ENCODE measurements at places on chromosomes 6 and 20.

GRCh38 chr6:25193460-25194171, 85.6 kb upstream of the CARMIL1 start:
- no peak for DNase-seq

GRCh38 chr20:46709459-46710152, at the start of gene SLC2A10:
TSS of gene SLC2A10 (plus strand) at chr20:46709649. CDS start at chr20:46709737, 88 bp downstream.
- no peak for DNase-seq

- DNase-seq: no peak
Observed at GRCh38 chr6:167400482-167401138, 75.7 kb downstream of the TTLL2 start.

DNA sequence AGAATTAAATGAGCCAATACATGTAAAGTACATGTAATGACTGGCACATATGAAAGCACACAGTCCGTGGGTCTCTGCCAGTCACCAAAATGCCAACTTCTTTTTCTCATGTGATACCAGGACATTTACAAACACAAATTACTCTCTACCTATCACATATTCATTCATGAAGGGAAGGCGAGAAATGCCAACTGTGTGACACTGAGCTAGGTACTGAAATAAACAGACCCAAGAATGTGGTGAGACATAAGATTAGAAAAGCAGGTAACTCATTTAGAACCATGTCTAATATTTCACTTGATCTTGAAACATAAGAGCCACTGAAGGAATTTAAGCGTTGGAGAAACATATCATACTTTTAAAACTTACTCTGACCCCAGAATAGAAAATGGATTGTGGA, 41.4 kb downstream of the HBS1L start:
- DNase-seq: no peak

GRCh38 chr20:44496976-44497375, 21.3 kb downstream of the TTPAL start:
- no peak for DNase-seq

GRCh38 chr6:138378463-138378862, 758 bp downstream of the SMIM28 start:
- no peak for DNase-seq

DNA sequence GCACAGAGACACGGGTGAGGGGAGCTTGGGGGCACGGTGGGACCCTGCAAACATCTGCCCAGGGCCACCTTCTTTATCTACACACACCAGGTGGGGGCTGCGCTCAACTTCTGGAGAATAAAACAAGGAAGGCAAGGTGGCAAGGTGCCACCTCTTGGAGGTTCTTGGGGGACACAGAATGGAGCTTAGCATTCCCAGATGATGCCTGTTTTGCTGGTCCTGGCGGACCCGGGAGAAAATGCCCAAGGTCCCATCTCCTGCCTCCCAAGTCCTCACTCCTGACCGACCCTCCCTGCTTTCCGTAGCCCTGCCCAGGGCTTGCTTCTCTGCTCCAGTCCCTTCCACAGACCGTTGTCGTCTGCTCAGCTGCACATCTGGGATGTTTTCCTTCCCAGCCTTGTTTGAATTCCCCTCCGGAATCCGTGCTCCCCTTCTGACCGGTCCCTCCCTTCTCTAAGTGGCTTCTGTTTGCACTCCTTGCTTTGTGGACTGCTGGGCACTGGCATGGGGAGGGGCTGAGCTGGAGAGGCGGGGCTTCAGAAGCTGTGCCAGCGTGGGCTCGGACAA, 13.1 kb downstream of the ITPR3 start:
- no peak for DNase-seq

GRCh38 chr20:11060423-11061185, 386.8 kb upstream of the JAG1 start:
- DNase-seq: no peak

GRCh38 chr6:117169781-117170281, 95.5 kb upstream of the VGLL2 start:
- no peak for DNase-seq

DNA sequence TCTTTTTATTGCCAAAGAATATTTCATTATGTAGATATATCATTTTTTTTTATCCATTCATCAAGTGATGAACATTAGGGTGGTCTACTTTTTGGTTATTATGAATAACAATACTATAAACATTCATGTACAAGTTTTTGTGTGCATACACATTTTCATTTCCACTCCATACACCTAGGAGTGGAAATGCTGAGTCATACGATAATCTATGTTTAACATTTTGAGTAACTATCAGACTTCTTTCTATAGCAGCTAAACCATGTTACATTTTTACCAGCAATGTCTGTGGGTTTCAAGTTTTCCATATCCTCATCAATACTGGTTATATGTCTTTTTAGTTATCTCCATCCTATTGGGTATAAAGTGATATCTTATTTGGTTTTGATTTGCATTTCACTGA, 65.7 kb downstream of the PRSS35 start:
- DNase-seq: no peak

- no peak for DNase-seq
Observed at GRCh38 chr20:24649787-24650490, 180.5 kb downstream of the SYNDIG1 start.

DNA sequence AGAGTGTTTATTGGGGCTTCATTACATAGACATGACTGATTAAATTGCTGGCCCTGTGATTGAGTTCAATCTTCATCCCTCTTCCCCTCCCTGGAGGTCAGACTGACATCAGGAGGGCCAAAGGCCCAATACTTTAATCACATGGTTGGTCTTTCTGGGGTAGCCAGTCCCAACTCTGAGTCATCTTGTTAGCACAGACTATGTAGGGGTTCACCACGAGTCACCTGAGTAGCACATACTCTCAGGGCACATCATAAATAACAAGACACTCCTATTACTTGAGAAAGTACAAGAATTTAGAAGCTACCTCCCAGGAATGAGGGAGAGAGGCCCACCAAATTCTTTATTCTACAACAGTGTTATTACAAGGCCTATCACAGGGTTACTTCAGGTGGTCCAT, 11.3 kb downstream of the GINS1 start:
- no peak for DNase-seq

DNA sequence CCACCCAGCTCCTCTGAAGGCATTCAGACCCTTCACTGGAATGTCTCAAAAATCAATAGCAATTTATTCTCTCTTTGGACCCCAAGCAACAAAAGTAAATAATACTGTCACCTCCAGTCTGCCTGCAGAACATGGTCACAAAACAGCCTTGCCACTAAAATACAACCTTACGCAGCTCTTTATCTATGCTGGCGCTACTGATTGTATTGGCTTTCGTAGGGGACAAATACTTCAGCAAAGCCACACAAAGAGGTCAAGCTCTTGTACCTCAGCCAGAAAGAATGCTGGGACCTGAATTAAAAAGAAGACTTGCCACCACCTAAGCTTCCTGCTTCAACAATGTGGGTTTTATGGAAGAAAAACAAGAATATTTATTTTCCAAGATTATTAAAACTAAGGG, 57.2 kb downstream of the PRKN start:
- no peak for DNase-seq

DNA sequence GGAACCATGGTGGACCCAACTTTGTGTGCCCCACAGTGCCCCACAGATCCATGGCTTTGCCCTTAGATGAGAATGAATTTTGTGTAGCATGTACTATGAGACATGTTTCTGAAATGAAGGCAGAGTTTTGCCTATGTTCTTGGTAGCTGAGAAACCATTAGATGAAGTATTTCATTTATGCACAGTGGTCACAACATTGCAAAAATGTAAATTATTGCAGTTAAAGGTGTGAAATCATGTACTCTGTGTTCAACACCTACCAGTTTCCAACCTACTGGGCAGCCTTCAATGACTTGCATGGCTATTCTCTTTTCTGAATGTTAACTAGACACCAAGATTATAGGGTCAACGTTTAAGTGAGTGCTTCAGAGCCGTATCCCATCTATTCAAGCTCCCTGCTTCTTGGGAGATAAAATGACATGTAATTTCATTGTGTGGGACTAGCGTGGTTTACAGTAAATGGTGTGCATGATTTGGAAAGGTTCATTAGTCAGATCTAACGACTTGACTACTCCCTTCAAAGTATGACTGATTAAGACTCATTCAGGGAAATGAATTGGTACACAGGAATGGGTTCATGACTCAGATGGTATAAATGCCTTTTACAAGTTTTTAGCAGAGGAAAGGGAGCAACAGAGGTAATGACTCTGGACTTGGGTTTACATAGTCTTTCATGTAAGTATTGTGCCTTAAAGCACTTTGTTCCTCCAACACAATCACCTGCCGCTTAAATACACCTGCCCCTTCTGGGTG, 106.1 kb upstream of the AKIRIN2 start:
- no peak for DNase-seq

GRCh38 chr20:61056116-61056515, 195.9 kb upstream of the CDH4 start:
- DNase-seq: no peak

All from CD8-positive, alpha-beta memory T cell (primary cell).